ENCODE measurements at places on chromosomes 1 and 21.

DNA sequence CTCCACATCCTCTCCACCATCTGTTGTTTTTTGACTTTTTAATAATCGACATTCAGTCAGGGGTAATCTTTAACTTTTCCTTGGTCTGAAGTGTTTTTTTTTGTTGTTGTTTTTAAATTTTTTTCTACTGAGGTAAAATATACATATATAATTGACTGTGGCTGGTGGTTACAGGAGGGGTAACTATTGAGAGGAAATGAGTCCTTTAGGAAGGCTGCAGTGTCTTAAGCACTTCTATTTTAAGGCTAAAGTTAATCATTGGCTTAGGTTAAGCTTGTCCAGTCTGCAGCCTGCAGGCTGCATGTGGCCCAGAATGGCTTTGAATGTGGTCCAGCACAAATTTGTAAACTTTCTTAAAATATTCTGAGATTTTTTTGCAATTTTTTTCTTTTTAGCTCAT lies 172.5 kb downstream of the CTH start:
- DNase-seq, result no peak

- DNase-seq, result no peak
Observed at GRCh38 chr21:26846036-26846931, 1.1 kb upstream of the ADAMTS1 start.

- DNase-seq, result peak; percentile 96
Observed at GRCh38 chr1:162561037-162561615, 396 bp upstream of the UAP1 start.

- DNase-seq, result no peak
Observed at GRCh38 chr21:38067086-38067739, 151.0 kb upstream of the KCNJ6 start.

DNA sequence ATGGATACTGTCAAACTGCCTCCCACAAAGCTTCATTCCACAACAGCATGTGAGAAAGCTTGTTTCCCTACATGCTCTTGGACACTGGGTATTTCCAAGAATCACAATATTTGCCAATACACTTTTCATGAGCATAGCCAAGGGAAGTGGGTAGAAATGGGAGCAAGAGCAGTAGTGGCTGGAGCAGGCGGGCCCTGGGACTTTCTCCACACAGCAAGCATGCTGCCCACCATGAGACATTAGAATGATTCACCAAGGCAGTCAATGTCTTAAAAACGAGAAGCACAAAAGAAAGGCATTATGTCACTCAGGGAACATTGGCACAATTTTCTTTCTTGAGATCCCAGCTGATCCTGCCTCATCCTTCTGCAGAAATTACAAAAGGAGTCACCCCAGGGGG lies 371.6 kb upstream of the RUNX1 start:
- DNase-seq, result no peak

DNA sequence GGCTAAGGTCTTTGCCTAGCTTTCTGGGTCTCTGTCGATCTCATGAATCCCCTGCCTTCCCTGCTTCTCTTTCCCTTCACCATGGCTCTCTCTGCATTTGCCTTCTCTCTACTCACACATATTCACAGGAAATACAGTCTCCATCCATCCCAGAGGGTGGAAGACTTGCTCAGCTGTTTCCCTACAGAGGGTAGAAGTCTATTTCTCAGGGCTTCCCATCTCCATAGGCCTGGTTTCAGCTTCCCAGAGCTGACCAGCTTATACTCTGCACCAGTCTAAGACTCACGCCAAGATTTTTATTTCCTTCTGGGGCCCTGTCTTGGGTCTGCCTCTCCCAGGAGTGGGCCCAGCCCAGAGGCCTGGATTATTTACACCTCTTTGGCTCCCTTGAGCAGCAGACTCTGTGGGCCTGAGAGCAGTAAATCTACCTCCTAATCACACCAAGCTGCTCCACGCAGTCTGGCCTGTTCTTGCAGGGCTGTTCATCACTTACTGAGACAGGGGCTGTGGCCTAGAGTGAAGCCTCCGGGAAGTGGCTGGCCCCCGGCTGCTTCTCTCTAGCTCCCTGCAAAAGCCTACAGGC lies 102.5 kb downstream of the PLXNA2 start:
- DNase-seq, result no peak

GRCh38 chr1:46772571-46772970 lies 26.3 kb upstream of the CYP4B1 start:
- DNase-seq, result no peak

DNA sequence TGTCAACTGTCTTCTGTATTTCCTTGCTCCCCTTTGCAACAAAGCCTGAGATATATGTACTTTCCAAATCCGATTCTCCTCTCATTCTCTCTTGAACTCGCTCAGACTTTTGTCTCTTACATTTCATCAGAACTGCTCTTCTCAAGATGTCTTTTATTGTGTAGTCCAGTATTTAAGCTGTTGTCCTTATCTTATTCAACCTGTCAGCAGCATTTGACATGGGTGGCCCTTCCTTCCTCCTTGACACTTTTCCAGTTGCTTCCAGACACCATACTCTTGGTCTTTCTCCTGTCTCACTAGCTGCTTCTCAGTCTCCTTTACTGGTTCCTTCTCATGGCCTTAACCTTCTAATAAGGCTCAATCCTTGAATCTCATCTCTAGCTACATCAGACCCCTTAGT lies 47.0 kb downstream of the TSNAX start:
- no peak for DNase-seq

DNA sequence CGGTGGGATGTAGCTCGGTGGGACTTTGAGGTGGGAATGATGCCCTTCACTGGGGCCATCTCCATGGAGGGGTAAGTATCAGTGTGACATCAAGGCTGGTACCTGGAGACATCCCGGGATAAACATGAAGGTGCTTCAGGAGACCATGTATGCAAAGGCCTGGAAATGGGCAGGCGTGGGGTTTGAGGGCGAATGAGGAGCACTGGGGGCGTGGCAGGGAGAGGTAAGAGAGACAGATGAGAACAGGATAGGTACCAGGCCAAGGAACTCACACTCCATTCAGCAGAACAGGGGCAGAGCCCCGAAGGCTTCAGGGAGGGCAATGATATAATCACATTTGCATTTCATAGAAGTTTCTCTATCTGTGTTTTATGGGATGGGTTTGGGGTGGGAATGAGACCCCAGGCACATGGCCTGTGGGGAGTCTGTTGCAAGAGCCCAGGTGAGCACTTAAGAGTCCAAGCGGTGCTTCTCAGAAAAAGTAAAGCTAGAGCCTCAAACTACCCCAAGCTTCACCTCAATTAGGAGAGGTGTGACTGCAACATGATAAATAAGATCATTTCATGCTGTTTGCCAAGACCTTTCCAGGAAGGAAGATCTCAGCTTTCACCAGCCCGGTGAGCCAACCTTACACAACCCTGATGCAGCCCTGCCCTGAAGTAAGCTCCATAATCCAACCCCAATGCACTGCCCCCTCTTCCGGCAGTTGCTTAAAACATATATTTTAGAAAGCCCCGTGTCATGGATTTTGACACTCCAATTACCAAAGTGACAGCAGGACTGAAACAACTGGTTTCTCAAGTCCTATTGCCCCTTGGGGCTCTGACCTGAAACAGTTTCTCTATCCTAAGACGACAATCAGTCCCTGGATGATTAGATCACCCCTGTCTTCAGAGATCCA lies 7.4 kb downstream of the S100A9 start:
- DNase-seq, result no peak

DNA sequence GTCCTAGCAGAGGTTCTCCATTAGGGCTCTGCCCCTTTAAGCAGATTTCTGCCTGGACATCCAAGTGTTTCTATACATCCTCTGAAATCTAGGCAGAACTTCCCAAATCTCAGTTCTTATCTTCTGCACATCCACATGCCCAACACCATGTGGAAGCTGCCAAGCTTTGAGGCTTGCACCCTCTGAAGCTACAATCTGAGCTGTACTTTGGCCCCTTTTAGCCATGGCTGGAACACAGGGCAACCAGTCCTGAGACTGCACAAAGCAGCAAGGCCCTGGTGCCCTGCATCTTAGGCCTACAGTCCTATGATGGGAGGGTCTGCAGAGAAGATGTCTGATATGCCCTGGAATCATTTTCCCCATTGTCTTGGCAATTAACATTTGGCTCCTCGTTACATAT lies 8.0 kb downstream of the HAO2 start:
- no peak for DNase-seq

DNA sequence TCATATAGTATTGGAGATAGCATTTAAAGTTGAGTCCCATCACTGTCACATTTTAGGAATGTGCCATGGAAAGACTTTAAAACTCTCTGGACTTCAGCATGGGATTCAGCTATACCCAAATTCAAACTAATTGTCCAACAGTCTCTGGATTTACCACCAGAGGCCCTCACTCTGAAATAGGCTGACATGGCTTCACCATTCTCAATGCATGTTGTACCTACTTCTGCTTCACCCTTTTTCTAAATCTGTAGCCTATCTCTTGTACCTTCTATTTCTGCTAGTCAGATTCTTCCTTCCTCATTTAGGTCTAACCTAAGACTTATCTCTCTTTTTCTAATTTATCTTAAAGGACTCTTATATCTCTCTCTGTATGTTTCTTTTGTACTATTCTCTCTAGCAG lies 512.7 kb upstream of the ZRANB2 start:
- DNase-seq, result no peak

GRCh38 chr1:160491017-160491416 lies 32.0 kb downstream of the SLAMF6 start:
- DNase-seq, result no peak

DNA sequence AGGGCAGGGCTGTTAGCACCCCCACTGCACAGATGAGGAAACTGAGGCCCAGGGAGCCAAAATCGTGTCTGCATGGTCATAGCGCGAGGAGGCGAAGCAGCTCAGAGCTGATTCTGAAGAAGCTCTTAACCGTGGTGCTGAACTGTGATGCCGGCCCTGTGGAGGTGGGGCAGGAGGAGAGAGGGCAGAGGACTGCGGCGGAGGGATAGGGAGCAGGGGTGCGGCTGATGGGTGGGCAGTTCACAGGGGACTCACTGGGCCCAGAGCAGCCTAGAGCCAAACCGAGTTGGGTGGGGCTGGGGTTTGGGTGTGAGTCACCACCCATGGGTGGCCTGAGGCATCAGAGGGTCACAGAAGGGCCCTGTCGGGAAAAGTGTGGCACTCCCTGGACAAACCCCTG lies 74.7 kb downstream of the RAP1GAP start:
- DNase-seq, result no peak

DNA sequence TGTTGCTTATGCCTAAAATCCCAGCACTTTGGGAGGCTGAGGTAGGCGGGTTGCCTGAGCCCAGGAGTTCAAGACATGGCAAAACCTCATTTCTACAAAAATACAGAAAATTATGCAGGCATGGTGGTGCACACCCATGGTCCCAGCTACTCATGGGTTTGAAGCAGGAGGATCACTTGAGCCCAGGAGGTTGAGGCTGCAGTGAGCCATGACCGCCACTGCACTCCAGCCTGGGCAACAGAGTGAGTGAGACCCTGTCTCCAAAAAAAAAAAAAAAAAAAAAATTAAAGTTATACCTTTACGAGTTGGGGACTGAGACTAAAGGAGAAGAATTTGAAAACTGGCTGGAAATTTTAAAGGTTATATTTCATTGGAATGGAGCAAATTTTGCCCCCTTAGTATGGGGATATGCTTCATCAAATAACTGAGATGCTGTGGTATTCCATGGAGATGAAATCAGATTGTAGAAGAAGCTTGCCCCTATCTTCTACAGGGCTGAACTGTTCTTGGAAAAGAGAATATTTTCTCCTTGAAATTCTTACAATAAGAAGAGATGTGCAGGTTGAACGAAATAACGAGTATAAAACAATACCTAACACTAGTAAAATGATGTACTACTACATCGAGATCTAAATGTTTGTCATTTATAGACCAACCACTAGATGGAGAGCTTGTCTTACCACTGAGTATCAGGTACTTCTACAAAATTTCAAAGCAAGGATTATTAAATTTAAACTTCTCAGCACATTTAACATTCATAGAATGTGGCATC lies 34.9 kb upstream of the SCYL3 start:
- DNase-seq, result no peak

GRCh38 chr1:206472454-206472853 lies 2.2 kb downstream of the IKBKE start:
- no peak for DNase-seq

DNA sequence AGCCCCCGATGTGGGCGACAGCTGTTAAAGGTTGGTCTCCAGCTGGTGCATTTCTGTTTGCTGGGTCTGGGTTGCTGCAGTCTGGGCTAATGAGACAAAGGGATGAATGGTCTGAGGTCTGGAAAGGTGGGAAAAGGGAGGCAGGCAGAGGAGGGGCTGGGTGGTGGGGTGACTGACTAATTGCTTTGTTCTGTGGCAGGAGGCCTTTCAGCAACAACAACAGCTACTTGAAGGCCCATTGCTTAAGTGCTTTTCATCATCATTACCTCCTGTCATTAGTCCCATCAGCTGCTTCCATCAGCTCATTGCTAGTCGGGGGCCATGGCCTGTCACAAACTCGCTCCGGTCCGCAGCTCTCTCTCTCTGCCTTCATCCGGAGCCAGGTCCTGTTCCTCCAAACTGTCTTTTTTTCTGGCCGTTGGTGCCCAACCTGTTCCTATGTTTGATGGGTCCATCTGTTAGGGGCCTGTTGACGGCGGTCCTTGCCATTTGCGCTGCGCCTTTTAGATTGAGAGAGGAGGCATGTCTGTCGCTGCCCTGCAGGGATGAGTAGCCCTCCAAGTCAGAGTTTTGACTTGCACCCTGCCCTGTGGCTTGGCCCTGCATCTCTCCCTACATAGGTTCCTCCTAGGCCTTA lies 105.6 kb upstream of the PLXNA2 start:
- no peak for DNase-seq

DNA sequence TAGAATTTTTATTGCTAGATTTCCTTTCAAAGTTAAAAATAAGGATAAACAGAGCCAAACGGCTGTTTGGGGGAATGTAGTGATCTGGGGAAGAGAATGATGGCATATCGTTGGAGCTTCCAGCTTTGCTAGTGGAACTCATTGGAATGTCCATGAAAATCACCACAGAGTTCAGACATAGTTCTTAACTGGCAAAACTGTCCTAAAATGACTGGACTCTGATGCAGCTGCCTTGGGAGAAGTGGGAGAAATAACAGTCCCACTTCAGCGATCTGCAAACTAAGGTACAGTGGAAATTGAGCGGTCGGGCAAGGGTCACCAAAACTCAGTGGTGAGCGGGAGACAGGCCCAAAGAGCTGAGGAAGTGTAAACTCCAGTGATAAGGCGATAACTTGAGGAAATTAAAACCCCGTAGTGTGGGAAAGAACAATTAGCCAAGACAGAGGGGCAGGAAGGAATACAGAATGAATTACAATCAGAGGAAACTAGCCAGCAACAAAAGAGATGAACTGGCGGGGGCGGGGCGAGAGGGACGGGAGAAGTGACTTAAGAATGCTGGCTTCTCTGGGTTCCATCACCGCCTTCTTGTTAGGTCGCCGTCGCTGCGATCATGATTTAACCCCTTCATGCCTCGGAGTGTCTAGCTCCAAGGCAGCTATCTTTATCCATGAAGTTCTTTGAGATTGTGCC lies 89.8 kb upstream of the ARHGAP29 start:
- DNase-seq, result no peak

DNA sequence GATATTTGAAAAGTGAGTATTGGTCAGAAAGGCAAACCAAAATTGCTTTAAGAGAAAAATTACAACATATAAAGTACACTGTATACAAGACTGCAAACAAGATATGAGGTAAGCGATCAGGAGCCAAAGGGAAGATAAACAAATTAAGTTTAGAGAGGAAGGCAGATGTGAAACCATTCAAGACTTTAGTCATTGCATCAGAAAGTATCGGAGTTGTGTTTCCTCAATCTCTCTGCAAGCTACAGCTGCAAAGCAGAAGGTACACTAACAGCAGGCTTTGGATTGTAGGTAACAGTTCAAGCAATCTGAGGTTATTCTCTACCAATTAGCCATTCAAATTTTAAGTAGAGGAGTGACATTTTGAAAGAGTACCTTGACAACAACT lies 21.3 kb upstream of the TLCD4 start:
- peak; percentile 76 for DNase-seq

Data from GM20000 (cell line).